NCI-H1436 (cell line): ENCODE measurements at places on chromosomes 7 and 10.

- no peak for DNase-seq
These were observed 24.7 kb downstream of the EN2 start for GRCh38 chr7:155482511-155483183.

DNA sequence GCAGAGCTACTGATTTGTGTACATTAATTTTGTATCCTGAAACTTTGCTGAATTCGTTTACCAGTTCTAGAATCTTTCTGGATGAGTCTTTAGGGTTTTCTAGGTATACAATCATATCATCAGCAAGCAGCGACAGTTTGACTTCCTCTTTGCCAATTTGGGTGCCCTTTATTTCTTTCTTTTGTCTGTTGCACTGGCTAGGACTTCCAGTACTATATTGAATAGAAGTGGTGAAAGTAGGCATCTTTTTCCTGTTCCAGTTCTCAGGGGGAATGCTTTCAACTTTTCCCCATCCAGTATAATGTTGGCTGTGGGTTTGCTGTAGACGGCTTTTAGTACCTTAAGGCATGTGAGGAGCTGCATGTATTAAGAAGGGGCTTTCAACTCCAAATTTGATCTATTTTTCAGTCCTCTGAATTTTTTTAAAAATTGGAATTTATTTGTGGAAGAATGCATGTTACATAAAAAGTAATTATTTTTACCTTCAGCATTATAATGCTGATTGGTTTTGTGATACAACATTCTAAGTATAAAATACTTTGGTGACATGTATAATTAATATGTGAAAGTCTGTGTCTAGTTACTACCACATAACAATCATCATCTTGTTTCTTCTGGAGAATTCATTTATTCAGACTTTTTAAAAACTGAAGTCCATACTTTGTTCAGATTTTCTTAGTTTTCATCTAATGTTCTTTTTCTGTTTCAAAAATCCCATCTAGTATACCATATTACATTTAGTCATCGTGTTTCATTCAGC lies 49.6 kb downstream of the CPED1 start:
- DNase-seq, result no peak

DNA sequence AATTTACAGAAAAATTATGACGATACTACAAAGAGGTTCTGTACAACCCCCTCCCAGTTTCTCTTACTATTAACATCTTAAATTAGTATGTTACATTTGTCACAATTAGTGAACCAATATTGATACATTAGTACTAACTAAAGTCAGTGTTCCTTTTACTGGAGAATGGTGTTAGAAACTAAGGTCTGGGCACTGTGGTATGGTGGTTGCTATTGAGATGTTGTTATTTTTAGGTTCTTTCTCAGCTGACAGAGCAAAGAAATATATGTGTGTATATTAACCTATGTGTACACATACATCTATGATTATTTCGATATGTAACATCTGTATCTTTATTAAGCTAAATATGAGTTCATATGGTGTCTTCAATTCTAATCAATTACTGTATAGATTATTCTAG lies 11.7 kb upstream of the CFTR start:
- DNase-seq, result no peak

DNA sequence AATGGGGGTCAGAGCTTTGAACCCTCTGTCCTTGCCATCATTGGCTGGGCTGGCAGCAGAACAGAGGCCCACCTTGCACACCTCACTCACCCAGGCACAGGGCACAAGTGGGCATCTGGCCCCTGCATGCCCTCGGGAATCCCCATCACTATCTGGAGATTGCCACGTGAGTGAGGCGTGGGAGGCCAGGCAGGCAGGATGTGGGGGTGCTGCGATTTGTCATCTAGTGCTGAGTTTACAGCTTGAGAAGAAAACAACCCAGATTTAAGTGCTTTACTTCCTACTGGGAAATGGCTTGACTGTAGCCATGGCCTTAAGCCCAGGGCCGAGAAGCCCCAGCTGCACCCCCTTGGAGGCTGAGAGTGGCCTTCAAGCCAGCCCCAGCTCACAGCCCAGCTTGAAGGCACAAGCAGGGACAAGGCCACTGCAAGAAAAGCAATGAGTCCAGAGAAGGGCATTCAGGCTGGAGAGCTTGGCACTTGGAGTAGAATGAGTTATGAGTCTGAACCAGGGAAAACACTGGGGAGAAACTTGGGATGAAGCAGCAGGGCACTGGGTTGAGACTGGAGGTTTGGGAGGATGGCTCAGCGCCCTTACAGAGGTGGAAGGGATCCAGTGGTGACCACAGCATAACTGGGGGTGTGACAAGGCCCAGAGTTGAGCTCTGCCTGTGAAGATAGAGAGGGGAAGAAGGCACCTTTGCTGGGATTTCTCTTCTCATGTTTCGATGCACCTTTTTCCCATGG lies 123.0 kb downstream of the CXCL12 start:
- no peak for DNase-seq

- no peak for DNase-seq
These were observed 22.8 kb upstream of the ITGB8 start for GRCh38 chr7:20307901-20308300.

- DNase-seq, result no peak
These were observed 8.0 kb upstream of the RAMP3 start for GRCh38 chr7:45149606-45150005.

DNA sequence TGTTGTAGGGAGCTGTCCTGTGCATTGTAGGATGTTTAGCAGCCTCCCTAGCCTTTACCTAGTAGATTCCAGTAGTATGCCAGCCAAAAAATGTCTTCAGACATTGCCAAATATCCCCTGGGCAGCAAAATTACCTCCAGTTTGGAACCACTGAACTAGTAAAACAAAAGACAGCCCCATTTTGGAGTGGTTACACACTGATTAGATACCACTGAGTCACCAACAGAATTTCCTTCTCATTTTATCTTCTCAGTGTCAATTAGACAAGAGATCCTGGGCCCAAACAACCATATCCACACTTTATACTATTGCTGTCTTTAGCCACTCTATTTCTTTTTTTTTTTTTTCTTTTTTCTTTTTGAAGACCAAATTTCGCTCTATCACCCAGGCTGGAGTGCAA lies 3.5 kb upstream of the CCDC6 start:
- no peak for DNase-seq

- DNase-seq, result no peak
These were observed 30.8 kb downstream of the SGMS1 start for GRCh38 chr10:50592961-50593418.

GRCh38 chr10:29055101-29055500 lies 233.8 kb upstream of the LYZL1 start:
- no peak for DNase-seq

DNA sequence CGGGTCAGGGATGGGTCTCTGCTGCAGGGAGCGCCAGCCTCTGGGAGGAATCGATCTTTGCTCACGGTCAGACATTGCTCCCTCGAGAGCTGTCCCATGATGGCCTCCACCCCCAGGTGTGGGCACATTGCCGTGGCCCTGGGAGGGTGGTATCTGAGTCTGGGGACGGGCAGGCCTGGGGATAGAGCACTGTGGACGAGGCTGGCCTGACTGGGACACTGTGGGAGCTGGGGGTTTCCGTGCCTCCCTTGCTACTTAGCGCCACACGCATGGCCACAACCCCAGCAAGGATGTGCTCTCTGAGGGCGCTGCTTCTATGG lies 55.7 kb downstream of the JAKMIP3 start:
- DNase-seq, result no peak

DNA sequence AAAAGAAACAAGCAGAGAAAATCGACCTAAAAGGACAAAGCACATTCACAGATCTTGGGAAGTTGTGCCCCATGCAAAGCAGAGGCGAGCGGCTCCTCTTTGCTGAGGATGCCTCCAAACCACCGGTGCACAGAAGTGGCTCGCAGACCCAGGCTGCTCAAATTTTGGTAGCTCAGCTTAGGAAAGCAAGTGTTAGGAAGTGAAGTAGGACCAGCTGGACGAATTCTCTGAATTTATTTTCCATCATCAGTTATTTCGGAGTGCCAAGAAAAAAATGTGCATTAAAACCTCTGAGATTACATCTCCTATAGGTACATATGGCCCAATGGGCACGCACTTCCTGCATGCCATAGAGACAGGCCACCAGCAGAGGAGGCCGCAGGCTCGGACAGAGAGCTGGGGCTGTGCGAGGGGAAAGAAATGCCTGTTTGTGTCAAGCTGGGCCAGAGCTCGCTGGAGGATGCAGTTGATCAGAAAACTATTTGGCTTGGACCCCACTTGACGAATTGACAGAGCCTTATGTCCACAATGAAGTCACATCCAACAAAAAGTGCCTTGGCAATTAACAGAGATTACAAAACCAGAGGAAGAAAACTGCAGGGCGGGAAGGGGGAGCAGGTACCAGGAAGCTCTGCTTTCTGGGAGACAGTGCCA lies 122.3 kb upstream of the LYZL2 start:
- DNase-seq, result no peak

DNA sequence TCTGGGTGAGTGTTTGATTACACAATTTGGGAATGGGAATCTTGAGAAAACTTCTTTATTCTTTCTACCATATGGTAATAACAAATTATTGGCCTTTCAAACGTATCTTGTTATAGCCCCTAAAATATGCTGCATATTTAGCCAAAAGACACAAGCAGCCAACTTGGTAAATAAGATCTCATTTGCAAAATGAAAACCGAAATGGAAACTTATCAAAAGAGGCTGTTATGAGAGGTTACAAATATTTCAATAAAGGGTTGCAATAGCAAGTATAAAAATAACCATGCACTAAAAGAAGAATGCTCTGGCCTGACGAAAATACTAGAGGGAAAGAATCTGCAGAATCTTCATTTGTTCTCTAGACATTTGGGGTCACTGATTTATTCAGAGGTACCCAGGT lies 259.5 kb upstream of the LRRN3 start:
- DNase-seq, result no peak

DNA sequence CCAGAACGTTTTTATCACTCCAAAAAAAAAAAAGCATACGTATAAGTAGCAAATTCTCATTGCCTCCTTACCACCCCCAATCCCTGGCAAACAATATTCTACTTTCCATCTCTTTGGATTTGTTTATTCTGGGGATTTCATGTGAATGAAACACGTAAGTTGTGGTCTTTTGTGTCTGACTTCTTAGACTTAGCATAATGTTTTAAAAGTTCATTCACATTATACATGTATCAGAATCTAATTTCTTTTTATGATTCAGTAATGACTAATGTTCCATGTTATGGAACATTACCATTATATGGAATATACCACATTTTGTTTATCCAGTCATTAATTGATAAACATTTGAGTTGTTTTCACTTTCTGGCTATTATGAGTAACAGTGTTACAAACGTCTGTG lies 12.5 kb upstream of the KLHL7 start:
- DNase-seq, result no peak

- no peak for DNase-seq
These were observed 17.4 kb upstream of the CEP41 start for GRCh38 chr7:130458257-130458656.

GRCh38 chr7:43508461-43508860 lies 74.4 kb upstream of the STK17A start:
- DNase-seq, result no peak

- no peak for DNase-seq
These were observed 560.2 kb downstream of the KCNMA1 start for GRCh38 chr10:77077316-77077945.

DNA sequence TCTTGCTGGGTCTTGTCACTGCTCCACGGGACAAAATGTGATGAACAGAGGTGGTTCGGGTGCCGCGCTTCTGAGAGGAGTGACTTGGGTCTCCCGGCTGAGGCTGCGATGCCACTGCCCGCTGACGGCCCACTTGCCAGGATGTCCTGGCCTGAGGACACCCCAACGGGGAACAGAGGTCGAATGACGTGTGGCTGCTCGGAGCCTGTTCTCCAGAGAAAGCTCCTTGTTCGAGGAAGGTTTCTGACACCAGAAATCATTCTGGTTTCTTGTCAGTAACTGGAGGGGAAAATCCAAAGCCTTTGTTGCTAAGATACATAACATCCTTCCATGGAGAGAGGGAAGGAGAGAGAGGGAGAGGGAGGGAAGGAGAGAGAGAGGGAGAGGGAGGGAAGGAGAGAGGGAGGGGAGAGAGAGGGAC lies 236.4 kb downstream of the WDR37 start:
- DNase-seq, result no peak

- DNase-seq, result no peak
These were observed 14.7 kb upstream of the LRRN3 start for GRCh38 chr7:111076205-111076604.

DNA sequence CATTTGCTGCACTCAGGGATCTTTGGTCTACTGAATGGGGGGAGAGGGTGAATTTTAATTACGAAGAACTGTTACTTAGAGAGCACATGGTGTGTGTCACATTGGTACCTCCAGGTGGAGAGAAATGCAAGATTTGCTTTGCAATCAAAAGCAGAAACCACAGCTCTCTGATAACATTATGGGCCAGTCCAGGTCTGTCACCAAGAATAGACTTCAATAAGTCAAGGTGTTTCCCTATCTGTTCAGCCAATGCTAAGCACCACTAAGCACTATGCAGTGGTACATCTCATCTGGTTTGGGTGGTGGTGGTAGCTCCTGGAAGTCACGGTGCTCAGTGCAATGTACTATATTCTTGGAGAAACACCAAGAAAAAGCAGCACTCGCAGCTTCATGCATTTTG lies 119.6 kb upstream of the AFAP1L2 start:
- DNase-seq, result no peak

DNA sequence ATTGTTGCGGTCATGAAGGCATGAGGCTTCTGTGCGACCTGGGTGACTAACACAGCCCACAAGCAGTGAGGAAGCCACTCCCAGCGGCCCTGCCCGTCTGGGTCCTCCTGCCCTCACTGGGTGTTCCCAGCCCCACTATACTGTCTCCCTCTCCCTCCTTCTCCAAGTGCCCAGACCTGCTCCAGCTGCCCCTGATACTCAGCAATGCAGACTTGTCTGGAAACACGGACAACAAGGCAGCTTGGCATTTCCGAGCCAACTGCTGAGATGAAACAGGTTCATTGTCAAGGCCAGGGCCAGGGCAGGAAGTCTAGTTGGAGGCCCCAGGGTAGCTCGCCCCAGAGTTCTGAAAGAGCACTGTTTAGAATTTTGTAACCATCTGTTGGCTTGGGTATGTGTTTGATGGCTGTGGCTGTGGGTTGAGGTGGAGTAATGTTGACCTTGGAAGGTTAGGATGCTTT lies 95.7 kb downstream of the RBM20 start:
- no peak for DNase-seq

- no peak for DNase-seq
These were observed 111.1 kb upstream of the GLI3 start for GRCh38 chr7:42348071-42348470.

DNA sequence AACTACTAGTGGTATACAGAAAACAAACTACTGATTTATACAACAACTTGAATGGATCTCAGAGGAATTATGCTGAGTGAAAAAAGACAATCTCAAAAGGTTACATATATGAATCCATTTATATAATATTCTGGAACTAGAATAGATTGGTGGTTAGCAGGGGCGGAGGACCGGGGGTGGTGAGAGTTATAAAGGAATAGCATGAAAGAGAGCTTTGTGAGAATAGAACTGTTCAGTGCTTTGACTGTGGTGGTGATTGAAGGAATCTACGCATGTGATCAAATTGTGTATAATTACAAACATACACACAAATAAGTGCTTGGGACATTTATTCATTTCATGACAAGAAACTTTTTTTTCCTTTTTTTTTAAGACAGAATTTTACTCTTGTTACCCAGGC lies 19.6 kb downstream of the RAB19 start:
- no peak for DNase-seq

- DNase-seq, result no peak
These were observed 155.7 kb downstream of the PLXNA4 start for GRCh38 chr7:132420527-132420926.

- DNase-seq, result no peak
These were observed 7.3 kb downstream of the TWIST1 start for GRCh38 chr7:19110026-19110730.
